Caki2 (cell line): ENCODE measurements at places on chromosomes 4 and X.
A peak's percentile ranks its signal among the peaks of the same experiment; 100 is the strongest.

DNA sequence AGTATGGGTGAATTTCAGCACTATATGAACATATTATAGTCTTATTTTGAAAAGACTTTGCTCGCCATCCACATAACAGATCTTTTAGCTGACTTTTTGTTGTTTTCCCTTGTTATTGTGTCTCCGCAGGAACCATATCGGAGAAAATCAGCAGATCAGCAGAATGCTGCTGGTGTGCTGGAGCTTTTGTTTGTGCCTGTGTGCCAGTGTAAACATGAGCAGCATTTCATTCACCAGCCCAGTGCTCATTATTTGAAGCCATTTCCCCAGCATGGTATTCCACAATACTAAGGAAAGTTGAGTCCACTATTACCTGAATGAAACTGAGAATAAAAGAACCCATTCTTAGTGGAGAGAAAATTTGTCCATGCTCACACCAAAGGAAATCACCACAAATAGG lies 261.8 kb upstream of the ARX start:
- no peak for DNase-seq

DNA sequence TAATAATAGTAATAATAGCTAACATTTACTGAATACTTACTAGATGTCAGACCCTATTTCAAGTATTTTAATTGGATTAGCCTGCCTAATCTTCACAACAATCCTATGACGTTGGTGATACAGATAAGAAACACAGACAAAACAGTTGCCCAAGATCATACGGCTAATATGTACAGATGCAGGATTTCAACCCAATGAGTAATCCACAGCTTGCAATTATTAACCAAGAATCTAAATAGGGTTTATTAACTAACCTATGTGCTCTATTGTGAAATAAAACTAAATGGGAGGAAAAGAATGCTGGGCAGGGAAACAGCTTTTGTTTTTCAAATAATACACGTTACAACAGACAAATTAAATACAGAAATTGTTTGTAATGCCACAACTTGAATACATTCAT lies 23.4 kb downstream of the FBXO8 start:
- DNase-seq, result peak; percentile 49

GRCh38 chr4:68490826-68491457 lies 43.7 kb downstream of the TMPRSS11E start:
- no peak for DNase-seq

- no peak for DNase-seq
Observed at GRCh38 chr4:6448476-6449170, 23.8 kb downstream of the PPP2R2C start.

DNA sequence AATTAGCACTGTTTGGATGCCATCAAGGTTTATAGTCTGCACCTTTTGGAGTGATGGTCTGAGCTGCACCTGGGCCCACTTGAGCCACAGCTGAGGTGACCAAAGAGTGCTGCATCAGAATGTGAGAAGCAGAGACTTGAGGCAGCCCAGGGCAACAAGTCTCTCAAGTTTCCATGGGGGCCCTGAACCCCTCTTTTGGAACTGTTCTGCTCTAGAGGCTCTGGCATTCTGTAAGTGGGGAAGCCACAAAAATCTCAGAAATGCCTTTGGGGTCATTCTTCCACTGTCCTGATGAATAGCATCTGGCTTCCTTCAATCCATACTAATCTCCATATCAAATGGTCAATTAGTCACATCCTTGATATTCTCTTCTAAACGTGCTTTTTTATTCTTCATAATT lies 298.4 kb upstream of the MAOA start:
- no peak for DNase-seq

DNA sequence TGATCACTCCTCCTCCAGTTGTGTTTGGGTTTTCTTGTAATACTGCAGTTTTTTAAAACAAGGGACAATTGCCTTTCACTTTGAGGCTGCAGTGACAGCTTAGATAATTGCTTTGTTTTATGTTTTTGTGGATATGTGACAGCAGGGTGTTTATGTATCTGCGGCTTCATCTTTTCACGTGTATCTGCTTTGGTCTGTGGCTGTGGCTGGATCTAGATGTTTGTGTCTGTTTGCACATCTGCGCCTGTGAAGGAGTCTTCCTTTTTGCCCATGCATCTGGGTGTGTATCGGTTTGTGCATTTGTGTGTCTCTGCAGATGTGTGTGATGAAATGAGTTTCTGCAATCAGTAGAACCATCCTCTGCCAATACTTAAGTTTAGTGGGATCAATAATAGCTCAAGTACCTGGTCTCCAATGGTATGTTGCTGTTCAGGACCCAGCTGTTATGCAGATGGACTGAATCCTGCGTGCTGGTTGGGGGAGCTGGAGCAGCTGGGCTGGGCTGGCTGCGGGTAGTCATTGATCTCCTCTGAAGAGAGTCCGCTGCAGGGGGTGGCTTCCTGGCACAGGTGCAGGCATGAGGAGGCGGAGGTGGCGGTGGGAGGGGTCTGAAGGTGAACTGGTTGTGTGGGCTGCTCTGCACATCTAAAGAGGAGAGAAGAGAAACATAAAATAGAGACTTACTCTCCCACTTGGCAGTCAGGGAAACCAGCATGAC lies 390.3 kb downstream of the SH2D1A start:
- no peak for DNase-seq

DNA sequence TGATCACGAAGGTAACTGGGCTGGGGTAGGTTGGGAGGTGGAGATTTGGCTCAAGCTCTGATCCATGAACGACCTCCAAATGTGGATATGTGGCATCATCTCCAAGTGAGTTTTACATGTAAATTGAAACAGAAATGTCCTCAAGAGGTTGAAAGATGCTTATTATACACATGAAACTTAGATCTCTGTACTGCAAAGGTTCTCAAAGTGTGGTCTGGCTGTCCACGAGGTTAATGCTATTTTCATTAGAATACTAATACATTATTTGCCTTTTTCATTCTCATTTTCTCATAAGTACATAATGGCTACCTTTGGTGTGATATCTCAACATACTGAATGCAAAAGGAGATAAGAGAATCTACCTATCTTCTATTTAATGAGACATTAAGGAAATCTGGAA lies 198.2 kb downstream of the RASL11B start:
- DNase-seq, result no peak

- DNase-seq, result peak; percentile 14
Observed at GRCh38 chr4:176735300-176735699, 57.4 kb downstream of the VEGFC start.

GRCh38 chr4:13529128-13529919 lies 15.0 kb downstream of the NKX3-2 start:
- no peak for DNase-seq

GRCh38 chr4:54281054-54281766 lies 52.1 kb downstream of the PDGFRA start:
- DNase-seq, result no peak

GRCh38 chr4:91233164-91233563 lies 1070.6 kb upstream of the GRID2 start:
- DNase-seq, result no peak

DNA sequence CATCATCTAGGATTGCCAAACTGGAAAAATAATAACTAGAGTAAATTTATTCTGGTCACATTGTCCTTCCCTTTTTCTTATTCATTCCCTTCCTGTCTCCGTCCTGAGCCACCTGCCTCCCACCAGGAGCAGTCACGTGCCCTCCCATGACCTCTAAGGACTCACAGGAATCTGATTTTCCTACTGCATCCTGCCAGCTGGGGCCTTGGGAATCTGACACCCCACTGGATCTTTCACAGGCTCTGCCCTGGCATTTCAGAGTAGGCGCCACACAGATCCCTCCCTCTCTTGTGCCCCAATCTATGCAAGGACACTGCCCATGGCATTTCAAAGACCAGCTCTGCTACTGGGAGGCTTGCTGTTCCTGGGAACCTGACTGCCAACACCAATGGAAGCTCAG lies 520.5 kb downstream of the PPARGC1A start:
- no peak for DNase-seq

DNA sequence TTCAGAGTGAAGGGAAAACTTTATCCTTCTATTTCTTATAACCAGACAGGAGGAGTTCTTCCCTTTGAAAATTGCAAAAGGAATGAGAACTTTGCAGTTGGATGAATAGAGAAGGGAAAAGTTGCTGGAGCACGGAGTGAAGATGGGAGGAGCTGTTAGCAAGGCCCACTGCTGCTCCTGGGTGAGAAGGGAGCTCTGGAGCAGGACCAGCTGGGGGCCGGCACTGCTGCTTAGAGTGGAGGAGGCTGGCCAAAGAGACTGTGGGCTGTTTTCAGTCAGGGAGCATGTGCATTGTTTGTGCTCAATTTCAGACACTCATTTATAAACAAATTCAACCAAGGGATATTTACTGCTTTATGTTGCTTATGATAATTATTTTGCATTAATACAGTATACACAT lies 164.2 kb downstream of the STIM2 start:
- no peak for DNase-seq

GRCh38 chr4:118942465-118942864 lies 53.8 kb downstream of the SYNPO2 start:
- peak; percentile 14 for DNase-seq

DNA sequence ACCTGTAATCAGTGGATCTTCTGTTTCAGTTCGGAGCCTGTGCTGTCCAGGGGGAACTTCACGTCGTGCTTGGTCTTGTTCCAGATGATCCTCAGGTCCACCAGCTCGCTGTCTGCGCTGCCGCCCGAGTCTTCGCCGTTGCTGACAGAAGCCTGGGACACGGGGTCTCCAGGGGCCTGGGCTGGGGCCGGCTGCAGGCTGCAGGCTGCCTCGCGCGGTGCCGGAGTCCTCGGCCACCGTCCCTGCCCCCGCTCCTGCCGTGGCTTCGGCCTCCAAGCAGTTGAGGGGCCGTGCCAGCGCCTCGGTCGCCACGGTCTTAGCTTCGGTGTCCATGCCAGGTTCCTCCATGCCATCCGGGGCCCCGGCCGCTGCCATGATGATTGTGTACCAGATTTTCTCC lies 37.3 kb upstream of the CCNI start:
- DNase-seq, result no peak

- DNase-seq, result no peak
Observed at GRCh38 chr4:158590824-158591223, 69.1 kb downstream of the RXFP1 start.

GRCh38 chr4:45482346-45482745 lies 641.5 kb downstream of the GABRG1 start:
- no peak for DNase-seq

- DNase-seq, result no peak
Observed at GRCh38 chr4:65661471-65661870, 8.8 kb downstream of the EPHA5 start.

DNA sequence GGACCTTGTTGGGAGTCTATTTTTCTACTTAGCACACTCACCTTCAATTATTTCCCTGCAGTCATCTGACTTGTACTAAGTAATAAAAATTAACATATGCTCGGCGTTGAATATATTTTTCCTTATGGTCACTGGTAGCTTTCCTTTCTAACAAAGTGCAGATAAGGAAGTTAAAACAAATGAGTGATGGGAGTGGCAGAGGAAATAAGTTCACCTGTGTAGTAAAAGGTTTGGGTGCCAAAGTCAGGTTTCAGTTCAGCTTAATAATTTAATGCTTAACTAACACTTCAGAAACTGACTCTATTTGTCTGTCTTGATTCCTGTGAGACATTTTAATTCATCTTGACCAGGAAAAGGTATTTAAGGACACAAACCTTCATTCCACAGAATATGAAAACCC lies 184.4 kb downstream of the PCDH7 start:
- DNase-seq, result no peak

- no peak for DNase-seq
Observed at GRCh38 chrX:46400530-46401443, 144.4 kb downstream of the ZNF674 start.

GRCh38 chr4:86132468-86132867 lies 227.4 kb downstream of the MAPK10 start:
- DNase-seq, result no peak

- DNase-seq, result no peak
Observed at GRCh38 chr4:56466910-56467283, 520 bp upstream of the SRP72 start.

DNA sequence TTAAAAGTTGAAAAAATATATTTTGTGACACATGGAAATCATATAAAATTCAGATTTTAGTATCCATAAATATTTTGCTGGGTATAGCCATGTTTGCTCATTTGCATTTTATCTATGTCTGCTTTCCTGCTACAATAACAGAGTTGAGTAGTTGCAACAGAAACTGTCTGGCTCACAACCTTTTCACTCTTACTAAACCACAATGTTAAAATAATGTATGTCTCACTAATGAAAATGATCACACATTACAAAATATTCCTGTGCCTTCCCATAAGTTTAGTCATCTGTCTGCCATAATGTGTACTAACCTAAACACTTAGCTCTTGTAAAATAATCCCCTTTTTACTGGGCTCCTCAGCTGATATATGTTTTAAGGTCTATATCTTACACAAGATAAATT lies 174.0 kb upstream of the PRPS2 start:
- no peak for DNase-seq

- no peak for DNase-seq
Observed at GRCh38 chr4:109321232-109321631, 18.8 kb upstream of the COL25A1 start.

DNA sequence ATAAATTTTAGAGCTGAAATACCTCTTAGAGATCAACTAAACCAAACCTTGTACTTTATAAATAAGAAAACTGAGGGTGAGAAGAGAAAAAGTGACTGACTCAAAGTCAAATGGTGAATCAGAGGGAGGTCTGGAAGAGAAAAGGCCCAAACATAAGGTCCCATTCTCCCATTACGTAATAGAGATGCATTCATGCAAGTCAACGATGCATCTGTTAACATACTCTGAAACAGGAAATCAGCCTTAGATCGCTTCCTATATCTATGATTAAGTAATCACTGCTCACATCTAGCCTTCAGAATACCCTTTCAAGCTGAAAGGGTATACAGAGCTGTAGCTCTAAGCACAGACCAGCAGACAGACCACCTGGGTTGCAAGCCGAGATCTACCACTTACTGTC lies 6.5 kb downstream of the RNF150 start:
- DNase-seq, result no peak

DNA sequence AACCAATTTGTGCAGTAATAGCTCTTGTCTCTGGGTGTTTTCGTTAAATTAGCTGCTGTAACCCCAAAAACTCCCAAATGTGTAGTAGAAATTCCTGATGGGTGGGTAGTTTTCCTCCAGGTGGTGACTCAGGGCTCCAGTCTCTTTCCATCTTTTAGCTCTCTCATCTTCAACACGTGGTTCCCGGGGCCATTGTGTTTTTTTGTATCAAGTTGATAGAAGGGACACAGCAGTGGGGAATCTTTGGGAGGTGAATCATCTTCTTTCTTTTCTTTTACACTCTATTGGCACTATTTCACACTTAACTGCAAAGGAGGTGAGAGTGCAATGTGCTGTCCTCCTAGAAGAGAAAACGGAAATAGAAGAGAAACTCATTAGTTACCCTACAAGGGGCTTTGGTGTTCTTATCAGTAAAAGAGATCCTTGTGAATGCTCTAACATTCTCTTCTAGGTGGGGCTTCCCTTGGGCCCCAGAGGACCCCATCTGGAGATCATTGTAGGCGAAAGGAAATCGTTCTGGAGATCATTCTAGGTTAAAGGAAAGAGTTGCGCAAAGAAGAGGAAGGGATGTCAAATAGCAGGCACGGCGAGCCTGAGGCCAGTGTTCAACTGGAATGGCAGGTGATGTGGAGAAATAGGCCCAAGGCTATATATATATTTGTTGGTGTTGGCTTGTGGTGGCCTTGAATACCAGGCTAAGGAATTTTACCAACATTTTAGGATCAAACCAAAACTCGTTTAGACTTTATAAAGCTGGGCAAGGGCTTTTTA lies 68.2 kb upstream of the ACSL1 start:
- no peak for DNase-seq
